Colonic mucosa (tissue), 4 donors: ENCODE measurements at places on chromosomes 1 and 21.
A peak's percentile ranks its signal among the peaks of the same experiment; 100 is the strongest.

GRCh38 chr1:60427194-60427593 is 353.6 kb upstream of the C1orf87 start:
- no peaks in the 10 kb centered on the region for H3K4me1 ChIP-seq
- no peaks in the 10 kb centered on the region for H3K36me3 ChIP-seq
- no peaks in the 10 kb centered on the region for H3K27me3 ChIP-seq
- no peak for DNase-seq

GRCh38 chr21:33232291-33233034 is 2.7 kb downstream of the IFNAR2 start:
- no peak overlapping the region for H3K4me3 ChIP-seq
- H3K27ac ChIP-seq, result no peak overlapping the region
- DNase-seq, result no peak
- H3K36me3 ChIP-seq, result no peaks in the 10 kb centered on the region
- H3K27me3 ChIP-seq, result no peaks in the 10 kb centered on the region
- peaks cover 3% of the 10 kb centered on the region for H3K4me1 ChIP-seq

- H3K27ac ChIP-seq, result no peak overlapping the region
- no peaks in the 10 kb centered on the region for H3K4me1 ChIP-seq
- no peak for DNase-seq
- no peak overlapping the region for H3K4me3 ChIP-seq
- H3K27me3 ChIP-seq, result no peaks in the 10 kb centered on the region
Measured at GRCh38 chr21:43366656-43367055, 60.3 kb downstream of the SIK1 start.

- DNase-seq, result no peak
- H3K4me1 ChIP-seq, result no peaks in the 10 kb centered on the region
- H3K4me3 ChIP-seq, result no peak overlapping the region
- no peaks in the 10 kb centered on the region for H3K36me3 ChIP-seq
- no peak overlapping the region for H3K27ac ChIP-seq
Measured at GRCh38 chr1:15344800-15345704, 64.6 kb upstream of the EFHD2 start.

GRCh38 chr21:44949779-44950198 is 10.0 kb downstream of the SLX9 start:
- no peak overlapping the region for H3K4me3 ChIP-seq
- H3K27me3 ChIP-seq, result no peaks in the 10 kb centered on the region
- H3K36me3 ChIP-seq, result no peaks in the 10 kb centered on the region
- peak; percentile 91 for DNase-seq
